ENCODE measurements at places on chromosomes 12 and 14.
A peak's percentile ranks its signal among the peaks of the same experiment; 100 is the strongest.

DNA sequence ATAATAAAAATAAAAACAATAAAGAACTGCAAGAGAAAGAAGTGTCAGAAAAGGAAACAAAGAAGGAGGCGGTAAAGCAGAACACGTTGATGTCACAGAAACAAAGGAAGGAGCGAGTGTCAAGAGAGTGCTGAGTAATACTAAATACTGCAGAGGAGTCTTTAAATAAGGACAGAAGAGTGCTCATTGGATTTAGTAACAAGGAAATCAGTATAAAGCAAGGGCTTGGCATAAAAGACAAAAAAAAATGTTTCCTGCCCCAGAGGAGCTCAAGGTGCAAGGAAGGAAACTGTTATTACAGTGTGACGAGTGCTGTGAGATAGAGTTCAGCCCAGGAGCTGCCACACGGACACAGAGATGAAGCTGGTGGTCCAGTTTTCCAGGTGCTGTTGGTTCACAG is 8.4 kb upstream of the TUBA1A start:
- DNase-seq: no peak

DNA sequence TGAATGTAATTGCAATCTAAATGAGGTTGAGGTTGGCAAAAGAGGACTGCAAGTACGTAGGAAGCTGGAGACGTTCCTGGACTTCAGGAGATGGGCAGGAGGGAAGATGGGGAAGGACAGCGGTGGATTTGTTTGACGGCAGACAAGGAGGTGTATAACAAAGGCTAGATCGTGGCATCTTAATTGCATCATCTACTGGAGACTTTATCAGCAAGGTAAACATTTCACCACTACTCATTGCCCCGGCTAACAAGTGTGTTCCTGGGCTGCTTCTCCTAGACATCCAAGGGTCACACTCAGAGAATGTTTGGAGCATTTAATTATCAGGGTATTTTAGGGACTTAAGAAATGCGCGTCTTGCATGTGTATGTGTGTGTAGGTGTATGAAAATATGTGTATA is 128.5 kb downstream of the KCNK10 start:
- DNase-seq: no peak

GRCh38 chr14:76673261-76673660 is 88.0 kb upstream of the VASH1 start:
- DNase-seq: no peak

DNA sequence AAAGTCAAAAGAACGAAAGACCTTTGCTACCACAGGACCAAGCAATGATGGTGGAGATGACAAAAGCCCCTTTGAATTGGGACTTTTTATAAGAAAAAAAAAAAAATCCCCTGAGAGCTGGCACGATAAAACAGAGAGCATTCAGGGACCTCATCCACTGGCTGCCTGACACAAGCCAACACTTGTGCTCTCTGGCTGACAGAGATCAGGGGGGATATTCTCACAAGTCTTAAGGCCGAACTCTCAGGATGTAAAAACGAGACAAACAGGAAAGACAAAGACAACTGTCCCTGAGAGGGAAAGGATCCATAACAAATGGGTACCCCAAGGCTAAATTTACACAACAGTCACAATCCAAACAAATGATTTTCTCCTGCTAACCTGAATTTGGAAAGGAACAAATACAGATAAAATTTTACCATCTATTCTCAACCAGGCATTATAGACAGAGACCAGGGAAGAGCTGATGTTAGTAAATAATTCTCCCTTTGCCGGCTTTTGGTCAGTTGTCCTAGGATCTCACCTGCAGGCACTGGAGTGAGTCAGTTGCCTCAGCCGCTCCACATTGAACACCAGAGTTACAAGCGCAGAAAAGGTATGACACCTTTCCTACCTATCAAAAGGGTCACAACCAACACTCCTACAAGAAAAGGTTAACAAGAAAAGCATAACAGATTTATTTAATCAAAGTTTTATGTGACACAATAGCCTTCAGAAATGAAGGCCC is 37.9 kb upstream of the GARIN6 start:
- no peak for DNase-seq

- no peak for DNase-seq
Measured at GRCh38 chr12:129530517-129530916, 373.3 kb downstream of the TMEM132D start.

DNA sequence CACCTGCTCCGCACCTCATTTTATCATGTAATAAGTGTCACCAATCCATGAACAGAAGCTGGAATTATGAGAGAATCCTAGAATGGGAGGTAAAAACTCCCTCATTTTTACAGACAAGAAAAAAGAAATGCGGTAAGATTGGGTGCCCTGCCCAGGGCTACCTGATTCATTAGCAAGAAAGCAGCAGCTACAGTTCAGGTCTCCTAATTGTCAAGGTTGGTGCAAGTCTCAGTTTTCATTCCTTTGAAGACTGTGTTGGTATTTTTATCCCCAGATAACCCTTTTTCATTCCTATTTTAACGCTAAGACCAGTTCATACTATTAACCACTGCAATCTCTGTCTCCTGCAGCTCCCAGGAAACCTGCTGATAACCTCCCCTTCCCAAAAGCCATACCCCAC is 6.9 kb downstream of the DUSP6 start:
- DNase-seq: no peak

DNA sequence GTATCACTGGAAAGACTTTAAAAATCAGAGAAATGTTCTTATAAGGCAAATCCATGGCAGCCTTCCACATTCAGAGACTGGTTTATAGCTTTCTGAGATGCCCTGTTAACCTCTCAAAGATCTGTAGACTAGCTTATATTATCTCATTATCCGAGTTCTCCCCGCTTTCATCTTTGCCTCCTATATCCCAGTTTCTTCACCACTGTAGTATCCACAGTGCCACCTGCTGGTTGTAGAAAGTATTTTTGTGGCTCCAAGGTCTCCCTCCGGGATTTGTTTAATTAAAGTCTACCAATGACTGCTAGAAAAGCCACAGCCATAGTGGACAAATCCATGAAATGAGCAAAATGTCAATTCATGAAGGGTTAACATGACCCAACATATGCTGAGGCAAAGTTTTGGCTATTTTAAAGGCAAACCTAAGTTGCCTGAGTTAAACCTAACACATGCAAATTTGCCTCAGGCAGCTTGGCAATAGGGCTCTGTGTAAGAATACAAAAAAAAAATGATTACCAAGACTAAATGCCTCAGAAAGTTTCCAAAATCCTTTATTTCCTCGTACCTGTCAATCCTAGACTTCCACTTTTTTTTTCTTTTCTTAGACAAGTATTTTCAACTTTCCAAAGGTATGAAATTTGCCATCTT is 218.8 kb upstream of the BMP4 start:
- no peak for DNase-seq

DNA sequence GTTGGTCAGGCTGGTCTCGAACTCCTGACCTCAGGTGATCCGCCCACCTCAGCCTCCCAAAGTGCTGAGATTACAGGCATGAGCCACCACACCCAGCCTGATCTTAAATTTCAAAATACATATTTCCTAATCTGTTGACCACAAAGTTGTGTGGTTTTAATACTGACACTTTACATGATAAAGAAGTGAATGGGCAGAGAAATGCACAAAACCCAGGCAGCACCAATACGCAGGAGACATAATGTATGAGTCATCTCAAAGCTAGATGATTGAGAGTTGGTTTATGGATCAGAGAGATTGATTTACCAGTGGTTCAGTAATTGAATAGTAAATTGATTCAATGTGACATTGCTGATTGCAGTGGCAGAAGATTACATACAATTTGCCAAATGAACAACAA is 19.2 kb upstream of the PPP2R5E start:
- DNase-seq: no peak

DNA sequence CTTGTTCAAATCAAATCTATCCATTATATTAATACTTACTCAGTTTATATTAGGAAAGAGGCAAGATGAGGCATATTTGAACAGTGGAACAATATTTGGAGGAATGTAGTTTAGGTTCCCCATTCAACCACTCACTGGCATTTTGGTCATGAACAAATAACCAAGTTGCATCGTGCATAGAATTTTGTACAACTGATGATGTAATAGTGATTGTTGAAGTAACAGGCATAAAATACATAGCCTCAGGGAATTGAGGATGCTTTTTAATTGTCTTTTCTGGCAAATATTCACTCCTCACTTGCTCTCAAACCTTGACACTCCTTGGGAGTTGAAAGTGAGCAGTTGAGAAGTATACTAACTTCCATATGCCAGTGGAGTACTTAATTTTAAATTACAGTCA is 175.2 kb downstream of the SRGAP1 start:
- DNase-seq: no peak

GRCh38 chr14:69519204-69520100 is 34.9 kb downstream of the PLEKHD1 start:
- DNase-seq: no peak

DNA sequence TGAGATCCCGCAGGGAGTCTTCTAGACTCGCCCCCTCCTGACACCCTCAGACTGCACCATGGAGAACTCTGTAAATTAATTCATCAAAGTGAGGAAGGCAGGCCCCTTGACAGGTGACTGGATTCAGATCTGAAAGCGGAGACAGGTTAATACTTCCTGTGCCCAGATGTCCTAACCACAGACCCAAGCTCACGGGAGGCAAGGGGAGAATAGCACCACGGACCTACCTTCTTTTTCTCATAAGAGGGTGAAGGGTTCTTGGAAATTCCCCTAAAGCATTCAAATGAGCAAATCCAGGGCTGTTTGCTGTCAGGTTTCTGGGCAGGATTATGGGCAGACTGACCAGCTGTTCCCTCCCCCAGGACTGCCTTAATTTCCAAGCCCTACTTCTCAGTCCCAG is 170.0 kb downstream of the ZFP36L1 start:
- DNase-seq: no peak

- DNase-seq: no peak
Measured at GRCh38 chr12:55933169-55933798, 2.3 kb downstream of the DGKA start.

DNA sequence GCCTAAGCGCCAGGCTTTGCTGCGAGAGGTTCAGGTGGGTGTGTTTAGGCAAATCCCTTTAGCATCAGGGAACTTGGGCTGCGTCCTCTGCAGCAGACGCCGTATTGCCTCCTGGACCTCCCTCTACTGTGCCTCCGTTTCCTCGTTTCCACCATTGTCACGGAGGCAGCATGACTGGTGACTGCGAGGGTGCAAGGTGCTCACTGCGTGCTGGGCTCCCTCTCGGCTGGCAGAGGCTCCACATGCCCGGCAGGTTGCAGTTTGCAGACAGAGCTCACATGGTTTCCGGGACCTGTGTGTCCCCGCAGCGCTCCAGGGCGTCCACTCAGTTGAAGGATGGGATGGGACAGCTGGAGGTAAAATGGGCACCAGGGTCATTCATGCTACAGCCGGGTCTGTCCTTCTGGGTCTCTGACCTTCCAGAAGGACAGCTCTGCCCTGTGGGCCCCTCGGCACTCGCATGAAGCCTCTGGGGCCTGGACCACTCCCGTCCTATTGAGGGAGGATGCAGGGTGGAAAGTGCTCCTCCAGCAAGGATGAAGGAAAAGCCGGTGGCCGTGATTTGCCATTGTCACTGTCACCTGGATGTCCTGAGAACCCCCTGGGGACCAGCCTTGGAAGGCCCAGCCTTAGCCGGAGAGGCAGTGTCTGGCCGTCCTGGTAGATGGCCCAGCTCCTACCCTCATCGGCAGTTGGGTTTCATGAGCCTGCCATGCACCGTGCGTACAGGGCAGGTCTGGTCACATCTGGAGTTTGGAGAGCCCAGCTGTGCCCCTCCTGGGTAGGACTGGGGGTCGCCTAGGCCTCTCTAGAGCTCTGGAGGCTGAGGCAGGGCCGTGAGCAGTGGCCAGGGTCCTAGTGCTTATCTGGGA is 146.5 kb downstream of the KIF26A start:
- no peak for DNase-seq

GRCh38 chr14:22884738-22885523 is 1.9 kb downstream of the REM2 start:
- DNase-seq: no peak

- DNase-seq: no peak
Measured at GRCh38 chr14:24282736-24283135, 11.3 kb upstream of the RABGGTA start.

- no peak for DNase-seq
Measured at GRCh38 chr14:22919601-22919921, 612 bp upstream of the RBM23 start.

DNA sequence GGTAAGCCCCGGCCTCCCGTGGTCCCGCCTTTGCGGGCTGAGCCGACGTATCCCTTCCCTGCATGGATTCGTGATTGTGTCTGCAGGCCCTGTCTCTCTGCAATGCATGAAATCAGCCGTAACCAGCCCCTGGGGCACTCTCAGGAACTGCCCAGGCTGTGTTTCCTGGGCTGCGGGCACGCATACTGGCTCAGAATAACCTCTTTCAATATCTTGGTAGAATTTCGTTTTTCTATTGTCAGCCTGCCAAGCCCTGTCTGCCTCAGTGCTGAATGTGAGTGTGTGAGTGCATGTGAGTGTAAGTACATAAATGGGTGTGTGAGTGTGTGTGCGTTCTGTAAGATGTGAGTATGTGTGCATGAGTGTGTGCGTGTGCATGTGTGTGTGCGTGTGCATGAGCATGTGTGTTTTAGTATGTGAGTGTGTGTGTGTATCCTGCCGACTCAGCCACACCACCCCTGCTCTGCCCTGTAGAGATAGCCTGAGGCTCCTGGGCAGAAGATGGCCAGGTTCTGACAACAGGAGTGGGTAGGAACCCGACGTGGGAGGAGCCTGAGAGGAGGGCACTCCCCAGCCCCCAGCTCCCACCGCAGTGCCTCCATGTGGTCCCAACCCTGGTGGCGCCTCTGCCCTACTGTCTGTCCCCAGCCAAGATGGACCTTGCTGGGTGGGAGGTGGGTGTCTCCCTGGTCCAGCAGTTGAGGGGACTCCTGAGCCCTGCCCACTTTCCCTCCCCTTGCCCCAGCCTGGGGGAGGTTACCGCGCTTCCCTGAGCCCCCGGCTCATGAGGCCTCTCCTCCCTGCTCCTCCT is 268.8 kb downstream of the ADGRD1 start:
- DNase-seq: no peak

GRCh38 chr12:8032242-8033152 is at the start of gene FOXJ2:
Gene FOXJ2, plus strand, starts transcription at chr12:8032716. Its CDS starts 7,117 bp downstream, at chr12:8039833.
- peak; percentile 64 for DNase-seq

DNA sequence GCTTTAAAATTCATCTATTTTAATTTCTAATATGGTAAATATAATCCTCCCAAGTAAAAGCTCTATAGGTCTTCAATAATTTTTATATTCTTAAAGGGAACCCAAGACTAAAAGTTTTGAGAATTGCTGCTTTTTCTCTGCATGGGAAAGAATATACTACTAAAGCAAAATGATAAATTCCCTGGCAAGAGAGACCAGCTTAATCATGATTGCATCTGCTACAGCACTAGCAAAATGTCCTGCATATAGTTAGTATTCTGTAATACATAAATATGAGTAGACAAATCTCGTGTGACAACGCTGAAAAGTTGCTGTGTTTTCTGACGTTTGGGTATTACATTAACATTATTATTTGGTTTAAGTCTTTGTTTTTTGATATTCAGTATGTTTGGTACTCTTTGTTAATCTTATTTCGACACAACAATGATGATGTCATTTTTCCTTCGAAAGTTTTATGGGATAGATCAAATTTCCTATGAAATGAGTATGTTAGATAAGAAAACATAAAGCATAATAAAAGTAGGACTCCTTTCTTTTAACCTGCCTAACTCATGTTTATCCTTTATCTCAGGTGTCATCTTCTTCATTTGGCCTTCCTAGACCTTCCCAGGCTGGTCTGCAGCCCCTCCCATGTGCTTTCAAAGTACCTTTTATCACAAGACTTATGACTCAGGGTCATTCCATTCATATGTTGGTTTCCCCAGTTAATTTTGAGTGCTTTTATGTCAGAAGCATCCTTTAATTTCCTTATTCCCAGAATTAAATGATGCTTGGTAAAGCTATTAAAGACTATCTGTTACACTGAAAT is 321.9 kb downstream of the RAD51B start:
- DNase-seq: no peak
